ENCODE measurements at places on chromosomes 11 and 22.

GRCh38 chr11:75350743-75351540 is 519 bp downstream of the ARRB1 start:
- no peaks in the 10 kb centered on the region for H3K36me3 ChIP-seq
- peak overlapping the region; percentile 63 for H3K4me3 ChIP-seq
- H3K4me1 ChIP-seq = peaks cover 62% of the 10 kb centered on the region

- no peaks in the 10 kb centered on the region for H3K27me3 ChIP-seq
- H3K4me3 ChIP-seq = no peak overlapping the region
- no peaks in the 10 kb centered on the region for H3K4me1 ChIP-seq
- no peak for DNase-seq
- no peaks in the 10 kb centered on the region for H3K36me3 ChIP-seq
- no peak overlapping the region for H3K27ac ChIP-seq
Observed at GRCh38 chr11:115456019-115456418, 48.2 kb downstream of the CADM1 start.

DNA sequence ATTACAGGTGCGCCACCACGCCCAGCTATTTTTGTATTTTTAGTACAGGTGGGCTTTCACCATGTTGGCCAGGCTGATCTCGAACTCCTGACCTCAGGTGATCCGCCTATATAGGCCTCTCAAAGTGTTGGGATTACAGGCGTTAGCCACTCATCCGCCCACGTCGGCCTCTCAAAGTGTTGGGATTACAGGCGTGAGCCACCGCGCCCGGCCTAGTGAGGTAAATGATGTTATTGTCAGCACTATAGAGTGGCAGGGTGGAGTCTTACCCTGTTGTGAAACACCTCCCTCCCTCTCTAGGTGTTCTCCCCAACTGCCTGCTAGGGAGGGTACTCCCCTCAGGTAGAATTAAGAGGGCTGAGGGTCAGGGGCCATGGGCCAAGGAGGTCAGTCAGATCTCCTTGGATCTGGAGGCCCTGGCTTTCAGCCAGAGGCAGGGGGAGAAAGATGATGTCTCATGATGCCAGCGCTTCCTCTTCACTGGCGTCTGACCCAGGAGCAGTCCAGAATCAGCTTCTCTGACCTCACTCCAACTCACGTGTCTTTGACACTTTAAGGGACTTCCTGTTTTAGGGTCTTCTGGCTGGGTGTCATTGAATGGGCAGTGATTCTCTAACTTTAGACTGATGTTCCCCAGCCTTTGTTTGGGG is 2.0 kb downstream of the GGA1 start:
- peaks cover 8% of the 10 kb centered on the region for H3K27me3 ChIP-seq
- DNase-seq = no peak
- peaks cover 49% of the 10 kb centered on the region for H3K4me1 ChIP-seq
- peak overlapping the region; percentile 97 for H3K27ac ChIP-seq
- H3K36me3 ChIP-seq = no peaks in the 10 kb centered on the region
- H3K4me3 ChIP-seq = no peak overlapping the region

GRCh38 chr22:37045958-37046357 is 5.6 kb upstream of the KCTD17 start:
- no peaks in the 10 kb centered on the region for H3K27me3 ChIP-seq
- H3K4me3 ChIP-seq = no peak overlapping the region

DNA sequence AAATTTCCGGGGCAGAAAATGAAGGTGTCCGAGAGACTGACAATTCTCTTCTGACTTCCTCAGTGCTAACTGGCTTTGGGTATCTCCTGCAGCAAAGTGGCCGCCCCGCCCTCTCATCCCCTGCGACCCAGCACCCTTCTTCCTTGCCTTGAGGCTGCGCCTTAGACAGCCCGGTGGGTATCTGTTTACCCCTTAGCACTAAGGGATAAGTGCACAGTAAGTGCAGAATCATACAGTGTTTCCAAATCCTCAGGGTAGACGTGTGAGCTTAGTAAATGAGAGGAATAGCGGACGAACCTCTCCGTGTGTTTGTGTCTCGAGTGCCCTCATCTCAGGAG is 368 bp upstream of the CHORDC1 start:
- H3K36me3 ChIP-seq = no peaks in the 10 kb centered on the region
- peak overlapping the region; percentile 92 for H3K27ac ChIP-seq
- no peaks in the 10 kb centered on the region for H3K27me3 ChIP-seq
- peak overlapping the region; percentile 96 for H3K4me3 ChIP-seq
- H3K4me1 ChIP-seq = peaks cover 13% of the 10 kb centered on the region
- no peak for DNase-seq

DNA sequence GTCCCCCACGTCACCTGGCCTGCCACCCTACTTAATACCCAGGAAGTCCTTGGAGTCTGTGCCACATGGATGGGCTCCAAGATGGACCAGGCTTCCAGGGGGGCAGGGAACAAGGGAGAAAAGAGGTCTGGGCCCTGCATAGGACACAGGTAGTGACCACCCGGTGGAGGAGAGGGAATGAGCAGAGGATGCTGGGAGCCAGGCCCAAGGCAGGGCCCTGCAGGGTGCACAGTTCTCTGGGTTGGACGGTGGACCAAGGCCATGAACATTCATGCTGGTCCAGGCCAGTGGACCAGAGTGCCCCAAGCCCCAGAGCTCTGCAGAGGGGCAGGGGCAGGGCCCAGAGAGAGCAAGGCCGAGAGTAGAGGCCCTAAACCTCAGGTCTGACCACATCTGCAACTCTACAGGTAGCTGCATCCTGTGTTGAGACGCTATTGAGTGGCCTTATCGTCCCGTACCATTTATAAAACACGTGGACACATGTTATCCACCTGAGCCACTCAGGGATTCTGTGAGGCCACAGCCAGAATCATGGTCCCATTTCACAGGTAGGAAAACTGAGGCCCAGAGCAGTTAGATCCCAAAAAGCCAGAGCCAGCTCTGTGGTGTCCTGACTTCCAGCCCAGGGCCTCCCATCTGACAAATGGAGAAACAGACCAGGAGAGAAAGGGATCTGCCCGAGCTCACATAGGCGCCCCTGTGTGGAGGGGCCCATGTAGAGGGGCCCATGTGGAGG is 46.4 kb downstream of the IGLL5 start:
- no peak overlapping the region for H3K4me3 ChIP-seq
- no peaks in the 10 kb centered on the region for H3K27me3 ChIP-seq
- no peak overlapping the region for H3K27ac ChIP-seq

DNA sequence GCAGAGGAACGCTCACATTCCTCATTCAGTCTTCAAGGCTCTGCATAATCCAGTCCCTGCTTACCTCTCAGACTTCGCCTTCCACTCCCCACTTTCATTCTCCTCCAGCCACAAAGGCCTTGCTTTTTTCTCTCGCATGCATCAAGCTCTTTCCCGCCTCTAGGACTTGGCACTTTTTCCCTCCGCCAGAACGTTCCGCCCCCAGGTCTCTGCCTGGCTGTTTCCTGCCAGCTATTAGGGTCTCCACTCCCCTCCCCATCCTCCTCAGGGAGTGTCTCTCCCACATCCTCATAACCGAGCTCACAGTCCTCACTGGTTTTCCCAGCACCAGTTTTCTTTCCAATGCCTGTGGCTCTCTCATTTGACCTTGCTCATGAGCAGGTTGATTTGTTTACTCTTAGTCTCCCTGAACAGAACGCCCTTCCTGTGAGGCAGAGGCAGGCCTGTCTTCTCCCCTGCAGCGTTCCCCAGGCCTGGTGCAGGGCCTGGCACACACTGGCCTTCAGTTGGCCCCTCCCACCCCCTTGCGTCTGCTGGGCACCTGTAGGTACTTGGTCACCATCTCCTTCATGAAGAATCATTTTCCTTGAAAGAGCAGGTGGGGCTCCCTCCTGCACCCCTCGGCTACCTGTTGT is 75.2 kb downstream of the RTL6 start:
- H3K4me3 ChIP-seq = no peak overlapping the region
- H3K36me3 ChIP-seq = no peaks in the 10 kb centered on the region
- no peak for DNase-seq
- H3K27me3 ChIP-seq = peaks cover 43% of the 10 kb centered on the region
- H3K27ac ChIP-seq = no peak overlapping the region

- H3K27me3 ChIP-seq = no peaks in the 10 kb centered on the region
- H3K4me1 ChIP-seq = no peaks in the 10 kb centered on the region
- no peaks in the 10 kb centered on the region for H3K36me3 ChIP-seq
- H3K4me3 ChIP-seq = no peak overlapping the region
- DNase-seq = no peak
Observed at GRCh38 chr22:16831257-16831656, 6.0 kb upstream of the XKR3 start.

DNA sequence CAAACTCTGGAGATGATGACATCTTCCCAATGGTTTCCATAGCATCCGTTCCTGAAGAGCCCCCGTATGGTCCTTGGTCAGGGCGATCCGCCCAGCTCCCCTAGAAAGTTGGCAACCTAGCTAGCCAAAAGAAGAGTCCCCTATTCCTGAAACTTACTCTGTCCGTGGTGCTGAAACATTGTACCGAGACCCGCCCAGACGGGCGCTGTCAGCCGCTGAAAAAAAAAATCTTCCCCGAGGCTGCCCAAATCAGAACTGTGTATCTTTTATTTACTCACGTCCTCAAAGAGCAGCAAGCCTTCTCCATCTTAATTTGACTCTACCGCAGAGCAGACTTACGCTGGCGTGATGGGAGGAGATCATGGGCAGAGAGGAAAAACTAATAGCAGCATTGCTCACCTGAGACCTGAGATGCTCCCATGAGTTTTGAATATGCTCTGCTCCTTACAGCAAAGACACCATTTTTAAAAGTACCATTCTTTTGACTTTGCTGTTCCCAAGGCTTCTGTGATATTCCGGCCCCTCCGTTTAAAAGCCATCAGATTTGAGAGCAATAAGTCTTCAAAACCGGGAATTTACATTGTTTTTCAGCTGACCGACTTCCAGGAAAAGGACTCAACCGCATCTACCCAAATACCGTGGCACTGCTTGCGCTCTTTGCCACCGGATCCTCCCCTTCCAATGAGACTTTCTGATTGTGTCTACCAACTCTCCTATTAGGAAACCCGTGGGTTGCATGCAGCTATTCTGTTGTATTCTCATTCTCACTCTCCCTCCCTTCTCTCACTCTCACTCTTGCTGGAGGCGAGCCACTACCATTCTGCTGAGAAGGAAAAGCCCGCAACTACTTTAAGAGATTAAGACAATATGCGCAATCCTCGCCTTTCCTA is at the start of gene SLC17A6:
Gene SLC17A6 (plus strand): TSS at position 786 of the 890 bp plus-strand sequence. CDS start 153 bp downstream, outside the sequence.
- no peaks in the 10 kb centered on the region for H3K27me3 ChIP-seq
- DNase-seq = no peak
- H3K36me3 ChIP-seq = no peaks in the 10 kb centered on the region
- H3K4me1 ChIP-seq = no peaks in the 10 kb centered on the region

Measured in tibial artery (tissue), 4 donors.